Caco-2 (cell line): ENCODE measurements at places on chromosomes 4 and X. TPM values are rescaled to one million over a fixed set of nuclear protein-coding genes. Genes with fewer than 3 reads are reported as not detected.

GRCh38 chrX:40140706-40141499 lies 43.1 kb upstream of the BCOR start:
- H3K27ac ChIP-seq, result no peak overlapping the region
- H3K36me3 ChIP-seq, result no peaks in the 10 kb centered on the region
- no peaks in the 10 kb centered on the region for H3K4me1 ChIP-seq
- no peak overlapping the region for H3K4me3 ChIP-seq
- H3K27me3 ChIP-seq, result no peaks in the 10 kb centered on the region

GRCh38 chr4:72896515-72896914 lies 173.0 kb downstream of the COX18 start:
- no peaks in the 10 kb centered on the region for H3K27me3 ChIP-seq
- no peak overlapping the region for H3K4me3 ChIP-seq
- H3K27ac ChIP-seq, result no peak overlapping the region
- DNase-seq, result no peak

DNA sequence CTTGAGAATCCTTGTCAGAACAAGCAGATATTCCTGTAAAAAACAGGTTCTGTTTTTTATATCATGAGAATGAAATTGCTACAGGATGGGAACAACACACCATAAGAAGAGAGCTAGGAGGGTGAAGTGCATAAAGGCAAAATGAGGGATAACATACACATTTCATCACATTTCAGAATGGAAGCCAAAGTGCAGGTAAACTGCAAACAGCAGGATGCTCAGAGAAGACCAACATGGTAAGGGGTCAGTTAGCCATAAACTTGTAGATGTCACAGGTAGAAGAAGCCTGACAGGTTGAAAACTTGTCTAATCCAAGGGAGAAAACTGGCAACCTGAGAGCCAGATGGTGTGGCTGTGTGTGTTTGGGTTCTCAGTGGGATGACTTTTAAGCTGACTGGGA lies 88.9 kb upstream of the FAT1 start:
- no peaks in the 10 kb centered on the region for H3K36me3 ChIP-seq
- no peaks in the 10 kb centered on the region for H3K4me1 ChIP-seq
- H3K4me3 ChIP-seq, result no peak overlapping the region
- no peak for DNase-seq
- no peak overlapping the region for H3K27ac ChIP-seq

- no peak for DNase-seq
- H3K27me3 ChIP-seq, result no peaks in the 10 kb centered on the region
- H3K4me1 ChIP-seq, result peaks cover 45% of the 10 kb centered on the region
Measured at GRCh38 chr4:185838514-185839193, 26.7 kb upstream of the SORBS2 start.

DNA sequence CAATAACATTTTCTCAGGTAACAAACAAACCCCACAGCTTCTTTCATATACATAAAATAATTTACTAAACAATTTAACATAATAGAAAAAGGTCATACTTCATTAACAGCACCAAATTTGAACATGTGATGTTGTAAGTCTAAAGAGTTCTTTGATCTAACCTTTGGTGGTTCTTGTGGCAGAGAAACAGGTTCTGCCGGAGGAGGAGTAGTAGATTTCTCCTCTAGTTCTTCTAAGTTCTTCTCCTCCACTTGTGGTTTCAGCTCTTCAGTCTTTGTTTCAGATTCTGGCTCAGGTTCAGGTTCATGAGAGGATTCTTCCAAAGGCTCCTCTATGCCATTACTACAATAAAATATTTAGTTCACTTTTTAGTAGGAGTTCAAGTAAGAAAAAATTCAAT lies 18.3 kb downstream of the G3BP2 start:
- no peak for DNase-seq
- H3K4me3 ChIP-seq, result no peak overlapping the region
- no peaks in the 10 kb centered on the region for H3K27me3 ChIP-seq
- H3K27ac ChIP-seq, result no peak overlapping the region
- H3K36me3 ChIP-seq, result no peaks in the 10 kb centered on the region; the same call in 1 of the 2 replicates

DNA sequence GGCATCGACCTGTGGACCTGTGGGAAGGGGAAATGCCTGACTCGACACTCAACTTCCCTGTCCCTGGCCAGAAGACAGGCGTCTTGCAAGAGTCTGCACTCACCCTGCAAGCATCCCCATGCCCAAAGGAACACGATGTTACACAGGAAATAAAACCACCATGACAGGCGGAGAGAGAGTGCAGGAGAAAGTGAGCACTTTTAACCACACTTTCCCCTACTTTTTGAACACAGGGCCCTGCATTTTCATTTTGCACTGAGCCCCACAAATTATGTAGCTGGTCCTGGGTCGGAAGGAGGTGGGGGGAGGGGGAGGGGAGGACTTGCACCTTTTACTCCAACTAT lies 13.8 kb upstream of the MAN2B2 start:
- no peaks in the 10 kb centered on the region for H3K36me3 ChIP-seq
- no peak overlapping the region for H3K27ac ChIP-seq
- DNase-seq, result no peak

DNA sequence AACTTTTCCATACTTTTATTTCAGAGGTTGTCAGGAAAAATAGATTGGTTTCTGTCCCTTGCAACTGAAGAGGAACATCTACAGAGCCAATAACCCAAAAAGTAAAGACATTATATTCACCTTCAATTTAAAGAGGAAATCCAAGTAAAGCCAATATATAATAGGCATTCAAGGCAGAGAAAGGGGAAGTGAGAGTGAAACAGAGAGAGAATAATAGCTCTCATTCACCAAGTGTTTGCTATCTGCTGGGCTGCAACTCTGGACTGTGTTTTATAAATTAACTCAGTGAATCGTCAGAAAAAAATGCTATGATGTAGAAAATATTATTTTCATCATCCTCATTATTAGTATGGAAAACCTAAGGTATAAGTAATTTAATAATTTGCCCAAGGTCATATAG lies 448.5 kb downstream of the TRAM1L1 start:
- no peaks in the 10 kb centered on the region for H3K36me3 ChIP-seq
- no peaks in the 10 kb centered on the region for H3K4me1 ChIP-seq
- no peak overlapping the region for H3K4me3 ChIP-seq
- H3K27me3 ChIP-seq, result no peaks in the 10 kb centered on the region

DNA sequence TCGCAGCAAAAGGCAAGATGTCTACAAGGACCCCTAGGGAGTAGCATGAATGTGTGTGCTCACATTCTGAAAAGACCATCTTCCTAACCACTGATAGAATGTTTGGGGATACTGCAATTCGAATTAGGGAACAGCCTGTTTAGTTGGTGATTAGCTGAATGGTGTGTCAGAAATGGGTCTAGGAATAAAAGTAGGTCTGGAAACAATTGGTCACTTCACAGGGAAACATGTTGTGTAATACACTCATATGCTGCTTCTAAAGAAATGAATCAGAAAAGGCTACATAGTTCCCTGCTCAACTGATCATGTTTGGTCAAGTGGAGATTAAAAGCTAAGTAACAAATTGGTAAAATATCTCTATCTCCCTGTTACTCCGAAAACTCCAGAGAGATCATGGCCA lies 2362.4 kb upstream of the TENM3 start:
- H3K36me3 ChIP-seq, result no peaks in the 10 kb centered on the region
- no peaks in the 10 kb centered on the region for H3K27me3 ChIP-seq
- H3K4me1 ChIP-seq, result no peaks in the 10 kb centered on the region
- no peak overlapping the region for H3K27ac ChIP-seq
- DNase-seq, result no peak
- no peak overlapping the region for H3K4me3 ChIP-seq

GRCh38 chr4:189874591-189874990 lies 66.1 kb upstream of the FRG1 start:
- no peak overlapping the region for H3K4me3 ChIP-seq
- no peaks in the 10 kb centered on the region for H3K4me1 ChIP-seq
- no peaks in the 10 kb centered on the region for H3K36me3 ChIP-seq
- H3K27me3 ChIP-seq, result no peaks in the 10 kb centered on the region

- no peaks in the 10 kb centered on the region for H3K4me1 ChIP-seq
- no peak overlapping the region for H3K4me3 ChIP-seq
- no peak for DNase-seq
Measured at GRCh38 chr4:119597377-119597776, 31.2 kb downstream of the PDE5A start.

DNA sequence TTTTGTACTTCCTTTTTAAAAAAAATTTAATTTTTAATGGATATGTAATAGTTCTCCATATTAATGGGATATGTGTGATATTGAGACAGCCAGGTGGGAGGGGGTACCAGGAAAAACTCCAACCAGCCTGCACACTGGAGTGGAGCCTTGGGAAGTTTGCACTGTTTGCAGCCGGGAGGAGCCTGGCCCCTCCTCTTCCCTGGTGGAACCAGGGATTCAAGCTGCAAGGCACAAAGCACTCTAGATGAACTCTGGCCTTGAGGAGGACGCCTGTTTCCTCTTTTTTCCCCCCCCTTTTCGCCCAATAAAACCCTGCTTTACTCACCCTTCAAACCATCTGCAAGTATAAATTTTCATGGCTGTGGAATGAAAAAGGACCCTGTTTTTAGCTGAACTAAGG lies 48.2 kb upstream of the GC start:
- no peak for DNase-seq
- H3K27me3 ChIP-seq, result no peaks in the 10 kb centered on the region
- no peak overlapping the region for H3K4me3 ChIP-seq
- H3K27ac ChIP-seq, result no peak overlapping the region
- no peaks in the 10 kb centered on the region for H3K36me3 ChIP-seq
- H3K4me1 ChIP-seq, result no peaks in the 10 kb centered on the region

DNA sequence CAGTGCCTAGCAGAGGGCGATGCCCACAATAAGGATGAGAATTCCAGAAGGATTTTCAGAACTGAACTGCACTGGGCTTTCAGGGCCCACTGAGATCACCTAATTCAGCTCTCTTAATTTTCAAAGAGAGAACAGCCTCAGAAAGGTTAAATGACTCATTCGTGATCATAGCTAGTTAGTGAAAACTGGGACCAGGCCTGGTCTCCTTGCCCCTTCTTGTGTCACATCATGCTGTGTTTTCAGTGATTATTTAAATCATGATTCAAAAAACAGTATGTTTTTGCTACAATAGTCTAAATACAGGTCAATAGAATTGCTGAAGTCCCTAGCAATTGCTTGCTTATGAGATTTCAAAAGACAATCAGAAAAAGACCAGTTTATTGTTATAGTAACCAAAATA lies 136.4 kb upstream of the PLAC1 start:
- no peaks in the 10 kb centered on the region for H3K27me3 ChIP-seq
- no peak for DNase-seq
- no peak overlapping the region for H3K27ac ChIP-seq
- peaks cover 12% of the 10 kb centered on the region; the same call in 1 of the 2 replicates for H3K4me1 ChIP-seq

Gene NAP1L2
- total RNA-seq, result 0.12 and 0.16 TPM in 2 replicates

Gene FAM236A
- total RNA-seq, result not detected in 2 replicates

Gene ACSL1
- 76.3 and 100 TPM in 2 replicates for total RNA-seq

Gene PLS3
- 211 and 213 TPM in 2 replicates for total RNA-seq

Gene CDS1
- total RNA-seq, result 17.7 and 18.1 TPM in 2 replicates
